ENCODE measurements at places on chromosomes 3 and 15.

DNA sequence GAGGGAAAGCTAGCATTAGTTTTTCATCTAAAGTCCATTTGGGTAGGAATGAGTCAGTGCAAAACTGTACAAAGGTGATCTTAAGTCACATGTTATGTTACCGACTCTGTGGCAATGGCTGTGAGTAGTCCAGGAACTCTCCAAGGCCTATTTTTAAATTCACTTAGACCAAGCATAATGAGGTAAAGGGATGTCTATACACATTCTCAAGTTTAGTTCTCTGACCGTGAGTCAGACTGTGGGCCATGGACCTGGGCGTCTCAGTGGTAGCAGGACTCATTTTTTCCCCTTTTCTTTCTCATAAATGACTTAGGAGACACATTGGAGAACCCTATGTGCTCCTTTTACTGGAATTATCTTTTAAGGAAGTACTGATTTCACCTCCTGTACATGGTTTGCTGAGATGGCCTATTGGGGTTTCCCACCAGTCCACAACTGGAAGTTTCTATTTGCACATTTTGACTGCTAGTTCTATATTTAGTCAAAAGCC lies 488.7 kb upstream of the TPRG1 start:
- no peak overlapping the region for H3K4me3 ChIP-seq
- H3K4me1 ChIP-seq: no peaks in the 10 kb centered on the region
- no peaks in the 10 kb centered on the region for H3K27me3 ChIP-seq

GRCh38 chr15:39781147-39781966 lies 1.3 kb downstream of the FSIP1 start:
- H3K27ac ChIP-seq: peak overlapping the region; percentile 77
- peaks cover 15% of the 10 kb centered on the region for H3K4me1 ChIP-seq
- H3K4me3 ChIP-seq: peak overlapping the region; percentile 88
- no peaks in the 10 kb centered on the region for H3K27me3 ChIP-seq
- DNase-seq: no peak

- no peak overlapping the region for H3K4me3 ChIP-seq
- no peak for DNase-seq
- H3K27me3 ChIP-seq: no peaks in the 10 kb centered on the region
- H3K27ac ChIP-seq: no peak overlapping the region
- no peaks in the 10 kb centered on the region for H3K4me1 ChIP-seq
- no peaks in the 10 kb centered on the region for H3K36me3 ChIP-seq
Measured at GRCh38 chr3:54967731-54968161, 39.9 kb upstream of the LRTM1 start.

- H3K27ac ChIP-seq: no peak overlapping the region
- H3K4me1 ChIP-seq: no peaks in the 10 kb centered on the region
- H3K4me3 ChIP-seq: no peak overlapping the region
Measured at GRCh38 chr3:103127098-103127630, 692.3 kb downstream of the ZPLD1 start.

GRCh38 chr3:42780892-42781700 lies 8.0 kb upstream of the CCDC13 start:
- no peak overlapping the region for H3K27ac ChIP-seq
- no peak for DNase-seq
- H3K4me1 ChIP-seq: no peaks in the 10 kb centered on the region

- no peaks in the 10 kb centered on the region for H3K36me3 ChIP-seq
- H3K27ac ChIP-seq: peak overlapping the region; percentile 13
- DNase-seq: no peak
- H3K4me1 ChIP-seq: peaks cover 50% of the 10 kb centered on the region
- H3K27me3 ChIP-seq: no peaks in the 10 kb centered on the region
Measured at GRCh38 chr3:172104471-172105072, 65.2 kb downstream of the FNDC3B start.

DNA sequence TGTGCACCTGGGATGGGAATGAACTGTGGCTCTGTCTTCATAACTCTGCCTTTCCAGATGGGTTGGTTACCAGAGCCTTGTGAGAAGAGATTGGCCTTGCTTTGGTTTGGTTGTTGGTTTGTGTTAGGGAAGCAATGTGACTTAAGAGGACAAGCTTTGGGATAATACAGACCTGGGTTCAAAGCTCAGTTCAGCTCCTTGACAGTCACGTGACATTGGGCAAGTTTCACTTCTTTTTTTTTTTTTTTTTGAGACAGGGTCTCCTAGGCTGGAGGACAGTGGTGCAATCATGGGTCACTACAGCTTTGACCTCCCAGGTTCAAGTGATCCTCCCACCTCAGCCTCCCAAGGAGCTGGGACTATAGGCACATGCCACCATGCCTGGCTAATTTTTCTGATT lies 42.7 kb downstream of the CORO2B start:
- no peak overlapping the region for H3K4me3 ChIP-seq
- H3K36me3 ChIP-seq: no peaks in the 10 kb centered on the region
- no peak for DNase-seq
- no peak overlapping the region for H3K27ac ChIP-seq
- H3K27me3 ChIP-seq: no peaks in the 10 kb centered on the region

DNA sequence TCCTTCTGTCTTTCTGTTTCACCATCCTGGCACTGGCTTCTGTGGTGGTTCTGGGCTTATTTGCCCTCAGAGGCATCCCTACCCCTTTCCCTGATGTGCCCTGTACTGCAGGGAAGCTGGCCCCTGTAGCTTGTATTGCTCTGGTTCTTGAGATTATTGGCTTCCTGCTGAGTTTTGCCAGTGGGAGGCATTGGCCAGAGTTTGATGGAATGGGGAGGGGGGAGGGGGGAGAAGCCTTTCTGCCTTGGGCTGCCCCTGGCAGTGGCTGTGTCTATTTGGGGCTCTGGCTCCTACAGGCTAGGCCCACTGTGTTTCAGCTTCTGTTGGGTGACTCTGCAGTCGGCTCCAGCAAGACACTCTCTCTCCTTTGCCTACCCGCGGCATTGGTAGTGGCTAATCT lies 41.6 kb upstream of the SEMA6D start:
- H3K27me3 ChIP-seq: no peaks in the 10 kb centered on the region
- H3K4me1 ChIP-seq: no peaks in the 10 kb centered on the region
- no peak overlapping the region for H3K27ac ChIP-seq
- no peak for DNase-seq

GRCh38 chr15:82653483-82654168 lies 6.5 kb upstream of the CPEB1 start:
- peaks cover 31% of the 10 kb centered on the region for H3K27me3 ChIP-seq
- no peak for DNase-seq
- no peak overlapping the region for H3K27ac ChIP-seq
- no peak overlapping the region for H3K4me3 ChIP-seq
- H3K4me1 ChIP-seq: no peaks in the 10 kb centered on the region

GRCh38 chr3:38960953-38961622 lies 90.7 kb downstream of the SCN11A start:
- no peak overlapping the region for H3K27ac ChIP-seq
- no peak for DNase-seq
- H3K36me3 ChIP-seq: no peaks in the 10 kb centered on the region
- no peaks in the 10 kb centered on the region for H3K27me3 ChIP-seq

DNA sequence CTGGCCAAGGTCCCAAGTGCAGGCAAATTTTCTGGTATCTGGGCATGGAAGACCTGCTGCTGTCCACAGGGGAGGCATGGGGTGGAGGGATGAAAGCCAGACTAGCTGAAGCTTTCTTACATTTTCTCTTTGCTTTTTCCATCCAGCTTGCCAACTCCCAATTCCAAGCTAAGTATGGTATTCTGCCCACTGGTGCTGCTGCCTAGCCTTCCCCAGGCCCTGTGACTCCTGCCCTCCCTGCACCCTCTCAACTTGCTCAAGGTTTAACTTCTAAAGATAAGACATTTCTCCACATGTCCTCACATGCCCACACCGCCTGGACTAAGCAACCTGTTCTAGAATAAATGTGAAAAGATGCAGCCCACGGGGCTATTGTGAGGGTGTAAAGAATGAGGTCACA lies 59.5 kb upstream of the HACD2 start:
- peaks cover 7% of the 10 kb centered on the region for H3K27me3 ChIP-seq
- no peaks in the 10 kb centered on the region for H3K4me1 ChIP-seq
- no peak overlapping the region for H3K27ac ChIP-seq
- no peak for DNase-seq
- no peaks in the 10 kb centered on the region for H3K36me3 ChIP-seq

GRCh38 chr3:42713747-42714146 lies 11.1 kb upstream of the HHATL start:
- no peaks in the 10 kb centered on the region for H3K36me3 ChIP-seq
- DNase-seq: no peak
- H3K27me3 ChIP-seq: no peaks in the 10 kb centered on the region
- H3K4me3 ChIP-seq: no peak overlapping the region
- H3K4me1 ChIP-seq: no peaks in the 10 kb centered on the region

- no peak overlapping the region for H3K4me3 ChIP-seq
- DNase-seq: no peak
Measured at GRCh38 chr15:27951191-27951890, 147.8 kb downstream of the OCA2 start.

DNA sequence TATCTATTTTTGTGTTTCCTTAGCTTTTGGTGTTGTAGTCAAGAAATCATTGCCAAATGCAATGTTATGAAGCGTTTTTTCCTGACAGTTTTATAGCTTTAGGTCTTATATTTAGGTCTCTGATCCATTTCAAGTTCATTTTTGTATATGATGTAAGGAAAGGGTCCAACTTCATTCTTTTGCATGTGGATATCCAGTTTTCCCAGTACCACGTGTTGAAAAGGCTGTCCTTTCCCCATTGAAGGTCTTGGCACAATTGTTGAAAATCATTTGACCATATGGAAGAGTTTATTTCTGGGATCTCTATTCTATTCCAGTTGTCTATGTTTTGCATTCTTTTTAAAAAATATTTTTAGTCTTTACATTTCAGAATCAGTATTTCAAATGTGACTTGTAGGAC lies 14.6 kb upstream of the SNRPN start:
- no peak overlapping the region for H3K27ac ChIP-seq
- H3K27me3 ChIP-seq: no peaks in the 10 kb centered on the region
- H3K4me1 ChIP-seq: no peaks in the 10 kb centered on the region
- H3K4me3 ChIP-seq: no peak overlapping the region
- no peaks in the 10 kb centered on the region for H3K36me3 ChIP-seq

DNA sequence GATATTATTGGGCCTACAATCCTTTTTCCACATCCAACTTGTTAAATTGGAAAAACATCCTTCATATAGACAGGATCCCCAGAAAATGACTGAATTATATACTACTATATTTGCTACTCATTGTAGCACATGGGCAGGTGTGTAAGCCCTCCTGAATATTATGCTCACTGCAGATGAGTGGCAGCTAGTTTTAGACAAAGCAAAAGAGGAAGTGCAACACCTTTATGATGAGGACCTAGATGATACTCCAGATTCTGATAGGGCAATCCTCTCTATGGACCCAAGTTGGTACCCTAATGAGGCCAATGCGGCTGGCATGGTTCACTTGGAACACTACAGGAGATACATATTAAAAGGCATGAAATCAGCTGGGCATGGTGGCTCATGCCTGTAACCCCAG lies 119.1 kb upstream of the PLCL2 start:
- no peak for DNase-seq
- no peaks in the 10 kb centered on the region for H3K4me1 ChIP-seq
- no peak overlapping the region for H3K4me3 ChIP-seq
- no peak overlapping the region for H3K27ac ChIP-seq
- no peaks in the 10 kb centered on the region for H3K36me3 ChIP-seq
- H3K27me3 ChIP-seq: no peaks in the 10 kb centered on the region

GRCh38 chr15:82228750-82229149 lies 33.8 kb downstream of the EFL1 start:
- DNase-seq: no peak
- no peak overlapping the region for H3K4me3 ChIP-seq
- H3K27me3 ChIP-seq: no peaks in the 10 kb centered on the region
- no peak overlapping the region for H3K27ac ChIP-seq

DNA sequence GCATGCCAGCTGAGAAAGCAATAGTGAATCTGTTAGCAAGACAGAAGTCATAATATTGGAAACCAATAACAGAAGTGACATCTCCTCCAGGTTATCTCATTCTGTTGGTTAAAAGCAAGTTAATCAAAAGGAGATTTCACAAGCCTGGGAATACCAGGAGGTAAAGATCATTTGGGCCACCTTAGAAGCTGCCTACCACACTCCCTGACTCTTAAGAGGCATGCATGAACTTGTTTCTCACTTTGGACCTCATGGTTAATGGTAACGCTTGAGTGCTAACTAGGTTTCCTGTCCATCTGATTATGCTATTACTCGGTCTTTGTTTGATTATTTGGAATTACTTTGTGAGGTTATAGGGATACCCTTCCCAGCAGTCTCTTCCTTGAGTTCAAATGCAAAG lies 650.8 kb upstream of the SGO1 start:
- no peak overlapping the region for H3K27ac ChIP-seq
- DNase-seq: no peak
- H3K27me3 ChIP-seq: no peaks in the 10 kb centered on the region
- no peaks in the 10 kb centered on the region for H3K36me3 ChIP-seq
- no peak overlapping the region for H3K4me3 ChIP-seq
- no peaks in the 10 kb centered on the region for H3K4me1 ChIP-seq

- DNase-seq: no peak
- H3K4me3 ChIP-seq: no peak overlapping the region
- no peaks in the 10 kb centered on the region for H3K36me3 ChIP-seq
- no peaks in the 10 kb centered on the region for H3K27me3 ChIP-seq
- H3K4me1 ChIP-seq: no peaks in the 10 kb centered on the region
Measured at GRCh38 chr3:147507638-147508286, 98.6 kb downstream of the ZIC1 start.

DNA sequence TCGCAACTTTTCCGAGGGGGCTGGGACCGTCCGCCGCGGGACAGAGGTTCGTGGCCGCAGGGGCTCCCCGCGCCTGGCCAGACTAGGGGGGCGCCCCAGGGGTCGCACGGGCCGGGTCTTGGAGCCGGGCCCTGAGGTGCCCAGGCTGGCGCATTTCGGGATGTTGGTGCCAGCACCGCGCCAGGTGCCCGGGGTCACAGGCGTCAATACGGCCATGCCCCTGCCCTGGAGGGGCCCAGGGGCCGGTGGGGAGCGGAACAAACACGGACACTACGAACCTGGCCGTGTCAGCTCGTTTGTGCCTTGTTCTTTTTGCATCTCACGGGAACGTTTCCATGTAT lies 366 bp downstream of the TM6SF1 start:
- peaks cover 14% of the 10 kb centered on the region for H3K4me1 ChIP-seq
- H3K27ac ChIP-seq: no peak overlapping the region
- no peaks in the 10 kb centered on the region for H3K36me3 ChIP-seq
- H3K4me3 ChIP-seq: peak overlapping the region; percentile 18

DNA sequence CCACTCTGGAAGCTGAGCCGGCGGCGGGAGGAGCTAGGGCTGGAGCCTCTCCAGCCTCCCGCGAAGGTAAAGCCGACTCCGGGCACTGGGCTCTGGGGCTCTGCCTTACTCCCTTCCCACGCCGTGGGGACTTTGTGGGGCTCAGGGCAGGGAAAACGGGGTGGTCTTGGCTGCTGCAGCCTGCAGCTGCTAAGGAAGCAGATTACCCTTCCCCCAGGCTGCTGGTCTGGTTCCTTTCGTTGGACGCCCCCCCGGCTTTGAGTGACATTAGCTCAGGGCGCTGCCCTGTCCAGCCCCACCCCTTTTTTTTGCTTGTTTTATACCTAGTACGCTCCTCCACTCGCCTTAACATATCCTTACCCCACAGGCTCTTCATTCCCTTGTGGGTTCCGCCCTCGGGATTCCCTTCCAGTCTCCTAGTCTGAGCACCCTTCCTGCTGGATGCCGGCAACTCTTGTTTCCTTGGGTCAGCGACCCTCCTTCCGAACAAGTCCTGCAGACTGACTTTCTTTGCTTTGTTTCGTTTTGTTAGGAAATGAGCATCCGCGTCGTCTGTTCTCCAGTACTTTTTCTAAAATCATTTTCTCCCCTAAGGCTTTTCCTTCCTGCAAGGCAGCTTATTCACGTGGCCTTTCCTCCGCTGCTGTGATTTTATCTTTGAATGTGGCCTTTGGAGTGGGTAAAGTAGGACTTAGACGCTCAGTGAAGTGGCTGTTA lies 551 bp downstream of the DNAJC13 start:
- peak overlapping the region; percentile 97 for H3K4me3 ChIP-seq
- peaks cover 14% of the 10 kb centered on the region for H3K4me1 ChIP-seq
- H3K36me3 ChIP-seq: peaks cover 3% of the 10 kb centered on the region
- H3K27ac ChIP-seq: peak overlapping the region; percentile 66
- DNase-seq: no peak

All from T-cell (primary cell).